Activated T-helper 2 cell treated with anti-CD3 and anti-CD28 coated beads, Interferon-gamma antibody, Interleukin-2, Interleukin-4, amounts not matched to agents 10 μg/mL and 5 μg/mL and 100 μg/mL, durations not matched to agents 14 hours and 24 hours and 36 hours (primary cell): ENCODE measurements at places on chromosomes 11 and 22. TPM values are rescaled to one million over a fixed set of nuclear protein-coding genes. Genes with fewer than 3 reads are reported as not detected.

- DNase-seq, result no peak
Observed at GRCh38 chr11:39817241-39817640, 1642.2 kb downstream of the LRRC4C start.

Gene CEP126
- 0.67 and 1.1 TPM in 2 replicates for total RNA-seq

DNA sequence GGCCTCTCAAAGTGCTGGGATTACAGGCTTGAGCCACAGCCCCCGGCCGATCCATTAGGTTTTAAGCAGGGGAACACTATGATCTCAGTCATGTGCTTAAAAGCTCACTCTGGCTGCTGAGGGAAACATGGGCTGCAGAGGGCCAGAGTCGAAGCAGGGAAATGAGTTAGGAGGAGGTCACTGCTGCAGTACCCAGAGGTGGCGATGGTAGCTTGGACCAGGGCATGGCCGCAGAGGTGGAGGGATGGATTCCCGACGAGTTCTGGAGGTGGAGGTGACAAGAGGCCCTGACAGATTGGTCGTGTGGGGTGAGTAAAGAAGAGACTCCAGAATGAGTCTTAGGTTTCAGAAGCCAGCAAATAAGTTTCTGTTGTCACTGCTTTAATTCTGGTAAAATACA, 54.4 kb upstream of the INCENP start:
- DNase-seq, result no peak

DNA sequence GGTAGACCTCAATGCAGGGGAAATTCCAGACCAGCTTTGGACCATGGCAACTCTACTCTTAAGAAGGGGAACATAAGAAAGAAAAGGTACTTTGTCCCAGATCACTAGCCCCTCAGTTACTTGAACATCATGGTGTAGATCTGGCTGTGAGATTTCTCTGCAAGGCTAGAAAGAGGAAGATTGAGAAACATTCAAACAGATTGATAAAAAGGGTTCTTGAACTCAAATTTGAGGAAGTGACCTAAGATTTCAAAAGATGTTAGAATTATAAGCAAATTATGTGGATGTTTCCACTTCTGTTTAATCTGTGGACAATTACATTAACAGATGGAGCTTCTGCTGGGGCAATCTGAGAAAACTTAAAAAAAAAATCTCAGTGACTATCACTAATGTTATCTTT, 21.8 kb upstream of the UPB1 start:
- no peak for DNase-seq

DNA sequence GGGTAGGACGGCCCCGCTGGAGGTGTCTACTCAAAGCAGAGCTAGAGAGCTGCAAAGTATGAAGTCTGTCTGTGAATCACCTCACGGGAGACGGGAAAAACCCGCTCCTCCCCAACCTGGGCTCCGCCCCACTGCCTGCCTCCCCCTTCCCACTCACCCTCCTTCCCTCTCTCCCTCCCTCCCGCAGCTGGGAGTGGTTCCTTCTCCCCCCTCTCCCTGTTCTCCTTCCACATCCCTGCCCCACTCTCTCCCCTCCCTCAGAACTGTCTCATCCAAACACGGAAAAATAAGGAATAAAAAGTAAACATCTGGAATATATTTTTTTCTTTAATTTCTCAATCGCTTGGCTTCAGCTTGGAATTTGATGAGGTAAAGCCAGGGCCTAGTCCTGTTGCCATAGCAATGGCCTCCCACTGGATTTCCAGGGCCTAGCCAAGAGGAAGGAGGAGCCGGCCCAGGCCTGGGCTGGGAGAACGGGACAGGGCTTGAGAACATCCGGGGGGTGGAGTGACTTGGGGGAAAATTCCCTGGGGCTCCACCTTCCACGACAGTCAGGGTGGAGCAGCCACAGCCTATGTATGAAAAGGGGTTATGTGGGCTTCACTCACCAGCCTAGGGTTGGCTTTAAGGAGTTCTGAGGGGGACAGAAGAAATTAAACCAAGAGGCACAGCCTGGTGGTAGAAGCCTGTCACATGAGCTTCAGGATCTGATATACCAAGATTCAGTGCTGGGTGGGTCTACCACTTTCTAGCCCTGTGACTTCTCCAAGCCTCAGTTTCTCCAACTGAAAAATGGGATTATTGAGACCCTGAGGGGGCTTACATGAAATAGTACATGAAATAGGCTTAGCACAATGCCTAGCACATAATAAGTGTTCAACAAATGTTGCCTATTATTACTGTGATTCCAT, 2.2 kb downstream of the TNKS1BP1 start:
- DNase-seq, result no peak
